Upper lobe of left lung (tissue), 6 donors: ENCODE measurements at places on chromosomes 7 and 10. TPM values are rescaled to one million over a fixed set of nuclear protein-coding genes. Genes with fewer than 3 reads are reported as not detected.

DNA sequence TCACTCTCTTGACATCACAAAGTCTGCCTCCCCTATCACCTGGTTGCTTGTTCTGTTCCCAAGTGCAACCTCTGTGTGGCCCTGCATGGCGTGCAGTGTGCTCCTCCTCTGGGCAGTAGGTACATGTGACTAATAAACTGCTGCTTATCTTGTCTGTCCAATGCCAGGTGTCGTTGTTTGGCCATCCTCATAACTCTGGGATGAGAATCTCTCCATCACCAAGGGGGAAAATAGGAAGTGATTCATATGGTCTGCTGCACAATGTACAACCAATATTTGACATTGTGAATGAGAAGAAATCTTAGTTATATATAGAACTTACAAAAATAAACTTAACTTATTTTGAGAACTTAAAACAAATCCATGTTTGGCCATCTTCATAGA, 135.2 kb downstream of the INHBA start:
- no peak for DNase-seq

GRCh38 chr7:116929914-116930913, 23.1 kb upstream of the ST7 start:
- peak; percentile 87 for DNase-seq

Gene NRCAM
- total RNA-seq: 2.9 TPM

DNA sequence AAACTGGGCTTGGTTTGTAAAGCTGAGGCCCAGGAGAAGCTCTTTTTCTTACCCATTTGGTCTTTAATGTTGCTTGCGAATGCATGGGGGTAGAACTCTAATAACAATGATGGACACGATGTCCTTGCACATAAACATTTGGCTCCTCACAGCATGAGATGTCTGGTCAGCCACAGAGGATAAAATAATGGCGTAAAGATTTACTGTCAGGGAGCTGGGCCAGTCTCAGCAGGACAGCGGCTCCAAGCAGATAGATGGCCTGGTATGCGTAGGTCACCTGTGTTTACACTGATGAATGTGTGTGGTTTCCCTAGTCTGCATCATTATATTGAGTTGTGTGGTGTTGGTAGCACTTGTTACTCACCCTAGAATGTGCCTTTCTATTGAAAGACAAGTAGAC, 537.4 kb downstream of the CNTNAP2 start:
- no peak for DNase-seq

DNA sequence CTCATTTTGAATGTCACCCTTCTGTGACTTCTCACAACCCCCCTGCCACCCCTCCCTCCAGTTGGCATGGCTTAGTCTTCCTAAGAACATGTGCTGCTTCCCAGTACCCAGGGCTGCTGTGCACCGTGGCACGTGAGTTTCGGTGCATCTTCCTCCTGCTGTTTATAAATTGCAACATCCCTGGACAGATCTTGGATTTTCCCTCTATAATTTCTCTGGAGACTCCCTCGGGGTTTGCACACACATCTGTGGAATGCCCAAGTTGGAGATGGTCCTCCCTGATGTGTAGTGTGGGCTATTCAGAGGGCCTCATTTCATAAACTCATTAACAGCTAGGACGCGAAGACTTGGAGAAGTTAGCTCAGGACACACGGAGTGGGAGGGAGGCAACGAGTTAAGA, 52.9 kb downstream of the IKZF1 start:
- no peak for DNase-seq

Gene ASAH2
- total RNA-seq: 0.61 TPM

Gene HOGA1
- 0.39 TPM for total RNA-seq

Gene SLC18A3
- not detected for total RNA-seq

- no peak for DNase-seq
These were observed 1.9 kb downstream of the PON1 start for GRCh38 chr7:95322396-95322795.

Gene PRKG1
- 43.0 TPM for total RNA-seq

Gene TRIM4
- total RNA-seq: 107 TPM

Gene PNLIPRP3
- total RNA-seq: 0.22 TPM

Gene ZNHIT1
- 61.3 TPM for total RNA-seq

GRCh38 chr10:30834153-30834552, 197.5 kb downstream of the ZNF438 start:
- no peak for DNase-seq

- DNase-seq: no peak
These were observed 140.0 kb downstream of the ITGB8 start for GRCh38 chr7:20470726-20471125.

DNA sequence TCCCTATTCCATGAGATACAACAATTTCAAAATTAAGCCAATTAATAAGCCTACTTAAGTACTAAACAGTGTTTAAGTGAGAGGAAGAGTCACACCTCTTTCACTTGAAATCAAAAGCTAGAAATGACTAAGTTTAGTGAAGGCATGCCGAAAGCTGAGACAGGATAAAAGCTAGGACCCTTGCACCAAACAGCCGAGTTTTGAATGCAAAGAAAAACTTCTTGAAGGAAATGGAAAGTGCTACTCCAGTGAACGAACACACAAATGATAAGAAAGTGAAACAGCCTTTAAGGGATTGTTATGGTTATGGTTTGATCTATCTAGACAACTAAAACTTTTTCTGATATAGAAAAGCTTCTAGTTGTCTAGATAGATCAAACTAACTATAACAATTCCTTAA, 135.4 kb upstream of the KMT2E start:
- no peak for DNase-seq

DNA sequence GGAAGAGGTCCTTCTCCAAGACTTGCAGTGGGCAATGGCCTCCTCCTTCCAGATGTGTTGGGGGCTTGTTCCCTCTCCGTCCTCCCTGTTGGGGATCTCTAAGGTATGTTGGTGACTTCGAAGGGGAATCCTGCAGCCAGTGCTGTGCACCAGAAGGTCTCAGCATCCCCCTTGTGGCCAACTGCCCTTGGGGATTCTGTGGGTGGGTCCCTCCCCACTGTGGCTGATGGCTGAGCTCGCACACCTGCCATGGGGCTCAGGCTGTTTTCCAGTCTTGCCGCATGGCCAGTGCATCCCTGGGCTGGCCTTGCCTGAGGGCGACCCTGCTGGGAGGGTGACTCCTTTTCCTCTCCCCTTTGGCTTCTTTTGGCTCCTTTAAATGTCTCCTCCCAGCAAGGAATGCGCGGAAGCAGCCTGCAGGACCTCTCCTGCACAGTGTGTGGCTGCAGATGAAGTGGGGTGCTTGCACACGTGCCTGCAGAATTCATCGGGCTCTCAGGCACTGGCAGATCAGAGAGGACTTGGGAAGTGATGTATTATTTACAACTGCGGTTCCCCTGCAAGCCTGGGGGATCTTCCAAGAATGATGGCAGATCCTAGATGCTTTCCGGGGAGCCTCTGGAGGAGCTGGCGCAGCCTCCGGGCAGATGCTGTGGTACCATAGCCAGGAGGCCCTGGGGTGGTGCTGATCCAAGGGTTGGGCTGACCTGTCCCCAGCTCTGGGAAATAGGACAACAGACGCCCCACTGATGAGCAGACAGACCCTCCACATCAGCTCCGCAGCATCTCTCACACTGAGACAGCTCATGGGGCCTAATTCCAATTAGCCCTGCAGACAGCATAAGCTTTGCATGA, 410.0 kb downstream of the TCERG1L start:
- no peak for DNase-seq

GRCh38 chr10:20954519-20954918, 57.4 kb upstream of the NEBL start:
- DNase-seq: no peak

Gene PLAU
- total RNA-seq: 9.9 TPM

GRCh38 chr10:110487411-110488331, 10.0 kb upstream of the DUSP5 start:
- no peak for DNase-seq

- DNase-seq: no peak
These were observed 82.3 kb downstream of the NXPH1 start for GRCh38 chr7:8515640-8516185.

DNA sequence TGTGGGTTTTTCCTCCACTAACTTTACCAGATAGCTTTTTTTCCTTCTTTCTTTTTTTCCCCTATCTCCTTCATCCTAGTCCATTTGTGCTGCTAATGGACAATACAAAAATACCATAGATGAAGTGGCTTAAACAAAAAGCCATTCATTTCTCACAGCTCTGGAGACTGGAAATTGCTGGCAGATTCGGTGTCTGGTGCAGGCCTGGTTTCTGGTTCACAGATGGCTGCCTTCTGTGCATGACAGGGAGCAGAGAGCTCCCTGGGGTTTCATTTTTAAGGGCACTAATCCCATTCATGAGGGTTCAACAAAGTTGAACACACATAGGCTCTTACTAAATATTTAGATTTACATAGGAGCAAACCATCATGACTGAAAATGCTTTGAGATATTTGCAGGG, 467.4 kb downstream of the TYW1 start:
- no peak for DNase-seq

Gene UPK3BL2
- total RNA-seq: 16.5 TPM

Gene ANXA8L1
- total RNA-seq: 40.3 TPM

DNA sequence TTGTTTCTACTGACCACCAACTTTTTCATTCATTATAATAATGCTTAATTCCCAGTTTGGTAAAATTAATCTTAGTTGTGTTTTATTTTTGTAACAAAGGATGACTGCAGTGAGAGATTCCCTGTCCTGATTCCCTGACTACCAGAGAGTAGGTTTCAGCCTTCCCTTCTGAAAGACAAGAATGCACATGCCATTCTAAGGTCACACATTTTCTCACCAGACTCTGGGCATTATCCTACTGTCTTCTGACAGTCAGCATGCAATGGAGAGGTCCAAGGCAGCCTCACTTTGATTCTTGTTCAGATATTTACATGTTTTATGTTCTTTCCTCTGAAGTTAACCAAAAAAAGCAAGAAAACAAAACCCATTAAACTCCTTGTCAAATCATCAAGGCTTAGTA, 372.7 kb upstream of the CDC14C start:
- no peak for DNase-seq

- DNase-seq: no peak
These were observed 58.3 kb downstream of the MALSU1 start for GRCh38 chr7:23357190-23358093.

Gene THSD7A
- 6.1 TPM for total RNA-seq

- no peak for DNase-seq
These were observed 65.0 kb downstream of the RBM33 start for GRCh38 chr7:155709453-155709852.

Gene SLC29A3
- 10.1 TPM for total RNA-seq

Gene ZNF282
- 26.0 TPM for total RNA-seq

Gene GIMAP5
- total RNA-seq: 31.2 TPM

Gene DLX5
- not detected for total RNA-seq

- DNase-seq: no peak
These were observed 106.2 kb downstream of the REEP3 start for GRCh38 chr10:63627396-63627795.

DNA sequence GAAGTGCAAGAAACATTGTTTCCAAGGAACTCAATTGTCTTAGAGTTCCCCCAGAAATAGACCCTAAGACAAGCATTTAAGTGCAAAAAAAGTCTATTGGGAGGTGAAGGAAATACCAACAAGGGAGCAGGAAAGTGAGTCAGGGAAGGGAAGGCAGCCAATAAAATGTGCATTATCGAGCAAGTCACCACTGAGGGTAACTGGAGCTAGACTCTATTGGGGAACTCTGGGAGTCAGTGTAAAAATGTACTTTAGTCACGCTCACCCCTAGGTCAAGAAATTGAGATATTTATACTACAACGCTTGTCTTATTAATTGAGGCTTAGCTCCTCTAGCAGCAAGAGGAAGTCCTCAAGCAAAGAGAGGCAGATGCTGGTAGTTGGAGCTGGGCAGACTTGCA, 137.7 kb downstream of the RTKN2 start:
- DNase-seq: no peak

DNA sequence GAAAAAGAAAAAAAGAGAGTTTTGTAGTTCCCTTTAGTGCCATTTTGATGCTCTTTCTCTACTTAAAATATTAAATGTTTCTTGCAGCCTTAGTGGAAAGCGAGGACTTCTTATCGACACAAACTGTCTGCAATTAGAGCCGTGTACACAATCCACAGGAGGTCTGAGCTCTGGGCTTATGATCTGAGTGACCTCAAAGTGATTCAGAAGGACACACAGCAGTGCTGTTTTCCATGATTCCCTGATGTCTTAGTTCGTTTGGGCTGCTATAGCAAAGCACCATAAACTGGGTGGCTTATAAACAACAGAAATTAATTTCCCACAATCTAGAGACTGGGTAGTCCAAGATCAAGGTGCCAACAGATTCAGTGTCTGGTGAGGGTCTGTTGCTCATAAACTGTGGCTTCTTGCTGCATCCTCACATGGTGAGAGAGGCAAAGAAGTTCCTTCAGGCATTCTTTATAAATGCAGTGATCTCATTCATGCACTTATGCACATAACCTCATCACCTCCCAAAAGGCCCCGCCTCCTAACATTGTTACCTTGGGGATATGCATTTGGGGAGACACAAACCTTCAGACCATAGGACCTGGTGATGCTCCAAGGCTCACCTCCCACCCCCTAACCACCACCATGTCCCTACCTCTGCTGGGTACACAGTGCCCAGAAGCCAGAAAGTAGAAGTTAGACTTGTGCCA, 204.5 kb upstream of the GHITM start:
- DNase-seq: no peak

Gene NXPH1
- total RNA-seq: not detected

- DNase-seq: no peak
These were observed 52.0 kb downstream of the LRRC4 start for GRCh38 chr7:127979113-127979727.

GRCh38 chr7:93913197-93913596, 6.8 kb downstream of the GNGT1 start:
- DNase-seq: no peak

Gene CHAT
- not detected for total RNA-seq

DNA sequence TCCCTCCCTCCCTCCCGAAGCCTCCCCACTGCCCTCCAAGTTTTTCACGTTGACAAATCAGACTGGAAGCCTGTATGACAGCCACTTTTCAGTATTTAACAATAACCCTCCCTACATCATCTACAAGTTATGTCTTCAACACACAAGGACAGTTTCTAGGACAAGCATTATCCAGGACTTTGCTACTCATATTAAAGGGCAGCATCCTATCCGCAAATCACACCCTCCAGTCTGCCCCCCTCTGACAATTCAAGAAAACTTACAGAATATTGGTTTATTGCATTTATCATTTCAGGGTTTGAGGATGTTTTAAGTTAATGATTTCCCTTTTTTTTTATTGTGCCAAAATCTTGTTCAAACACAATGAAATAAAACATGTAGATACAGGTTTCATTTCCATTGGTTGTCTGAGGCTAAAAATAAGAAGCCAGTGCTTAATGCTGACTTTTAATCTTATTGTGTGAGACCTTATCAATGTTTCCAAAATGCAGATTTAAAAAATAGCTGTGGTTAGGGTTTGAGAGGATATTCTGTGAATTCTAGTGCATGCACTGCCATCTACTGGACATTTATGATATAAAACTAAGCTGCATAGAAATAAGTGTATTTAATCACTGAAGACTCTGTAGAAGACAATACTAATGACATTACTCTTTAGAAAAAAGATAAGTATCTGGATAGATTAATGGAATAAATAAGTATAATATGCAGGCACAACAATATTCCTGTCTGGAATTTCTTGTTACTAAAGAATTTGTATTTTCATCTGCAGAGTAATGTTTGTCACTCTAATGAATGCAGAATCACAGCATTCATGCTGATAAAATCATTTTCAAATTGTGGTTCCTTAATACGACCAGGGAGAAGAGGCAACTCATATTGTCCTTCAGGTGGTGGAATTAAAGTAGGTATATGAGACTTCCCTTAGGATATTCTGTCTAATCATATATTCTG, 64.1 kb downstream of the CAV1 start:
- DNase-seq: no peak

Gene HMX3
- total RNA-seq: not detected
